ENCODE measurements at places on chromosomes 6 and 20. TPM values are rescaled to one million over a fixed set of nuclear protein-coding genes. Genes with fewer than 3 reads are reported as not detected.

- DNase-seq: peak; percentile 27
Measured at GRCh38 chr6:28943223-28943556, 19.4 kb upstream of the TRIM27 start.

DNA sequence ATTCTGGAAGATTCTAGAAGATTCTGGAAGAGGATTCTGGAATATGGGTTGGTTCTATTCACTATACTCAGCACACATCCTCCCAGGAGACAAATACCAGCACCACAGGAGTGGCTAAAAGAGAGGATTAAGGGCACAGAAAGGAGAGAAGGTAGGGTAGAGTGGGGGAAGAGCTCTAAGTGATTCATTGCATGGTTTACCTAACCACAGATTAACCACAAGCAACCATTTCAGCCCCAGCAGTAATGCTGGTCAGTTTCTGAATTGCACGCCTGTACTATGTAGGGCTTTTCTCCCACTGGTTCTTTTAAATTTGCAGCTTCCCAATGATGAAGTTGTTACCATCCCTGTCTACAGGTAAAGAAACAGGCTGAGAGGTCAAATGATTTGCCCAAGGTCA is 192.7 kb upstream of the PMEPA1 start:
- DNase-seq: no peak

APCDD1L gene
- total RNA-seq: not detected

KIF6 gene
- total RNA-seq: 2.7 TPM

DNA sequence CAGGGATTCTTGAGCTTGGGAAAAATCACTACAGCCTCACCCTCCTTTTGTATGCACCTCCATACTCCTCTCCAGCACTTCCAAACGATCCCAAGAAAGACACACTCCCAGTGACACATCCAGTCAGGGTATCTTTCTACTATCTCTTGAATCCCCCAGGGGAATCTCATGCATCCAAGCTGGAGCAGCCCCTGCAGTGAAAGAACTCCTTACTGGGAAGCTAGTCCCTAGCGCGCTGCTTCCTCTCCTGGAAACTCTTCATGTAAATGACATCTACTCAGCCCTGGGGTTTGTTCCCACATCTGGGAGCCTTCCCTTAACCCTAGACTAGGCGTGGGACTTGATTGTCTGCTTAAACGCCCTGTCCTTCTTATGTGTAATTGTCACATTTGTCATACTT is 329.1 kb upstream of the QKI start:
- DNase-seq: no peak

DNA sequence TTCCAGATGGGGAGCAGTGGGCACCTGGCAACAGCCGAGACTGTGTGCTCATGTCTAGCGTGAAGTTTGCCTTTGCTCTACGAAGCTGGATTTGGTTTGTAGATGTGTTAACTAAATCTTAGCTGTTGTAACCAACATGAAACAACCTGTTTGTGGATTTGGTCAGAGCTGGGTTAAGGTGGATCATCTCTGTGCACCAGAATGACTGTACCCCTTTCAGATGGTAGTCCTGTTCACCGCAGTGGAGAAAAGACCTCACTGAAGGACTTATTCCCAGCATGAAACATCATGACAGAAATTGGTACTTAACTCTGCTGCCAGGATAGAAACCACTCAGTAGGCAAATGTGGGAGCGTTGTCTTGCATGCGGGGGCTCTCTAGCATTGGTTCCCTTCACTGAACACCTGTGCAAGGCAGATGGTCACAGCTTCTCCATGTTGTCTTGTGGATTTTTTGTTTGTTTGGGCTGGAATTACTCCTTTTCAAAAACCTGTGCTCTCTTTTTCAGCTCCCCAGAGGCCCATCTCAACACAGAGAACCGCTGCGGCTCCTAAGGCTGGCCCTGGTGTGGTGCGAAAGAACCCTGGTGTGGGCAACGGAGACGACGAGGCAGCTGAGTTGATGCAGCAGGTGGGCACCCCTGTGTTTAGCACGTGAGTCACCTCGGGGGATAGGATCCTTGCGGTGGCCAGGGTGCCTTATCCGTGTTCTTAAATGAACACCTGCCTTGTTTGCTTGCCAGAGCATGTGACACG is 19.3 kb upstream of the EFCAB8 start:
- DNase-seq: no peak
